ENCODE measurements at places on chromosomes 11 and 22.

- peak; percentile 43 for DNase-seq
Observed at GRCh38 chr11:73295241-73295995, 12.7 kb upstream of the ARHGEF17 start.

GRCh38 chr22:22558972-22559603 is at the start of gene PRAME:
Gene PRAME, minus strand, starts transcription at chr22:22559265. Its CDS starts 2,433 bp downstream, at chr22:22556832.
- peak; percentile 80 for DNase-seq

DNA sequence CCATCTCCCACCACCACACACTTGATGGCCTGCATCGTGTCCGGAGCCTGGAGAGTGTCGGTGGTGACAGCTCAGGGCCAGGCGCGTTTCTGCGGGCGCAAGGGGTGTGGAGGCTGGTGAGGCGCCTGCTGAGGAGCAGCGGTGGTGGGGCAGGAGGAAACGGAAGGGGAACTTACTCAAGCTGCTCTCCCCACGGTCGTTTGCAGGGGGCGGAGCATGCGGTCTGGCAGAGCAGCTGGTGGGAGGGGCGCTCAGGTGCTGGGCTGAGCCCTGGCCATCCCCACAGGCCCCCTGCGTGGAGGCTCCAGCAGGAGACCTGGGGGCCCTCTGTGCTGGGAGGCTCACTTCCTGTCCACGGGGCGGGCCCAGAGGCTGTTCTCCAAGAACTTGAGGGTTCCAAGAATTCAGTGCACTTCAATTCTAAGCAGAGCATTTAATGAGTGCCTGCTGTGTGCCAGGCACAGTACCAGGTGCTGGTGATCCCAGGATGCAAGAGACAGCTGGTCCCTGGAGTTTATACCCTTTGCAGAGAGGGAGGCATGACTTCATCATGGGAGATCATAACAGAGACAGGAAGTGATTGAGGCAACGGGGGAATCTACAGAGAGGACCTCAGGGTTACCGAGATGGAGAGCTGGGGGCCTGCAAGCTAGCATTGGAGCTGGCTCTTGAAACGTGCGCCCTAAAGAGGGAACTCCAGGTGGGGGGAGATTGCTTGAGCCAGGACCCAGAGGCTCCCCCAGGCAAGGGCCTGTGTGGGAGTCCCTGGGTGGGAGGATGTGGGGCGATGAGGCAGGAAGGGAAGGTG is at the start of gene RAC2:
RAC2 (minus strand) TSS at position 156 of the 808 bp plus-strand sequence; CDS start at position 35, 121 bp downstream.
- DNase-seq: peak; percentile 51

- DNase-seq: no peak
Observed at GRCh38 chr11:120034176-120034875, 103.6 kb downstream of the TRIM29 start.

DNA sequence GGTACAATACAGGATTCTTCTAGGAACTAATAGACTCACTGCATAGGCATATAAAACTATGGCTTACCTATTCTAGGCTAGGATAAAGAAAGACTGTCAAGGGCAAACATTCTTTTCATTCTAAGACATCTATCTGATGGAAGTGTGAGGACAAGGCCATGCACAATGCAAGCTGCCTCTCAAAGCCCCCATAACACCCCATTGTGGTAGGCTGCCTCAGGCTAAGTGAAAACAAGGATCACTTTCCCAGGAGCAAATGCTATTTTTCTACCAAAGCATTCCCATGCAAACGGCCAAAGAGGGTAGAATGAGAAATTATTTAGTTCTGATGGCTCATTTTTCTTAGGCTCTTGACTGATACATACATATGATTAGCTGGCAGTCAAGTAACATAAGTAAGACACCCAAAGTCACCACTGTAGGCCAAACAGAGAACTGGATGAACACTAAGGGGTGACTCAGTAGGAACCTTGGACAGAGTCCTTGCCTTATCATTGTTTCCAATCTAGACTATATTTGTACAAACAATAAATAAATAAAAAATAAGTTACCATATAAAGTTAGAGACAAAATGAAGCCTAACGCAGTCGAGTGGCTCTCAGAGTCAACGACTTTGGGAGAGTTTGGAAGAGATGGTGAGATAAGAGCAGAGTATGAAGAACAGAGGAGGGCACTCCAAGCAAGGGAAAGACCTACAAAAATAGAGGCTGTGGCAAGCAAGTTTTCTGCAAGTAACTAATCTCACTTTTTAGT is 303.6 kb downstream of the SBF2 start:
- DNase-seq: no peak

DNA sequence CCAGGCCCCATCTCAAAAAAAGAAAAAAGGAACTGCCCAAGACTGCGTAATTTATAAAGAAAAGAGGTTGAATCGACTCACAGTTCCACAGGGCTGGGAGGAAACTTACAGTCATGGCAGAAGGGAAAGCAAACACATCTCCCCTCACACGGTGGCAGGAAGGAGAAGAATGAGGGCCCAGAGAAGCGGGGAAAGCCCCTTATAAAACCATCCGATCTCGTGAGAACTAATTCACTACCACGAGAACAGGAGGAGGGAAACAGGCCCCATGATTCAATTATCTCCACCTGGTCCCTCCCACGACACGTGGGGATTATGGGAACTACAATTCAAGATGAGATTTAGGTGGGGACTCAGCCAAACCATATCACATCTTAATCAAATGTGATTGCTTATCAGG is 82.2 kb downstream of the BUD13 start:
- DNase-seq: no peak

DNA sequence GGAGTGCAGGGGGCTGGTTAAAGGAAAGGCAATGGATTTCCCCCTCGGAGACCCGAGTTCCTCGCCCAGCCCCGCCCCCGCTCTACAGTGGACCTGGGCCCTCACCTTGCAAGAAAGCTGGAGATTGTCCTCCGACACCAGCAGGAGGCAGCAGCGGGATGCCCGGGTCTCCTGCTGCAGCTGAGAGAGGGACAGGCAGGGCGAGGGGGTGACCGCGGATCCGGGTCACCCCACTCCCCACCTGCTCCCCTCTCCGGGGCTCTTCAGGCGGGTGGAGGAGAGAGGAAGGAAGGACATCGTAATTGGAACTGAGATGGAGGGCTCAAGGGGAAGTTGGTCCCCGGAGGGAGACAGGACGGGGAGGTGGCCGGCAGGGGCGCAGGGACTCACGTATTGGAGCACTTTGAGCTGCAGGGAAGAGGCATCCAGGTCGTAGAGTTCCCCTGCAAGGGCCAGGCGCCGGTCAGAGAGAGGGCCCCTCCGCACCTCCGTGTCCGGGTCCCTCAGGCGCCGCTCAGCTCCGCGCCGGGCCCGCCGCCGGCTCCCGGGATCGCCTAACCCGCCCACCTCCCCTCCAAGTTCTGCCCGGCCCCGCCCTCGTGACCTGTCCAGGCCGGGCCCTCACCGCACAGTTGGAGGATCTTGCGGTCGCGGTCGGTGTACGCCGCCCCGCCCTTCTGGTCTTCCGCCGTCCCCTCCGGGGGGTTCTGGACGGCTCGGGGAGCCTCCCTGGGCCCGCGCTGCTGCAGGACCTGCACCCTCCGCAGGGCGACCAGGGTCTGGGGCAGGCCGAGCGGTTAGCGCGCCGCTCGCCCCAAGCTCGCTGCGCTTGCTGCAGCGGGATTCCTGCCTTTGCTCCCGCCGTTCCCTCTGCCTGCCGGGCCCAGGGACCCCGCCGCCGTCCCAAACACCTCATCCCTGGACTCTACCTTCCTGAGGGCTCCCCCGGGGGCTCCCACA is 84.1 kb downstream of the PDE2A start:
- DNase-seq: no peak

GRCh38 chr11:18706330-18707243 is 8.0 kb downstream of the TMEM86A start:
- DNase-seq: no peak

DNA sequence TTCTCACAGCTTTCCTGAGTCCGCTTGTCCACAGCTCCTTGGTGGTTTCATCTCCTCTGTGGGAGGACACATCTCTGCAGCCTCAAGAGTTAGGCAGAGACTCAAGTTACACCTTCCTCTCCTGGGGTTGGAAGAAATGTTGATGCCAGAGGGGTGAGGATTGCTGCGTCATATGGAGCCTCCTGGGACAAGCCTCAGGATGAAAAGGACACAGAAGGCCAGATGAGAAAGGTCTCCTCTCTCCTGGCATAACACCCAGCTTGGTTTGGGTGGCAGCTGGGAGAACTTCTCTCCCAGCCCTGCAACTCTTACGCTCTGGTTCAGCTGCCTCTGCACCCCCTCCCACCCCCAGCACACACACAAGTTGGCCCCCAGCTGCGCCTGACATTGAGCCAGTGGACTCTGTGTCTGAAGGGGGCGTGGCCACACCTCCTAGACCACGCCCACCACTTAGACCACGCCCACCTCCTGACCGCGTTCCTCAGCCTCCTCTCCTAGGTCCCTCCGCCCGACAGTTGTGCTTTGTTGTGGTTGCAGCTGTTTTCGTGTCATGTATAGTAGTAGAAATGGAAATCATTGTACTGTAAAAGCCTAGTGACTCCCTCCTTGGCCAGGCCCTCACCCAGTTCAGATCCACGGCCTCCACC is 11.7 kb downstream of the RASD2 start:
- peak; percentile 42 for DNase-seq

- DNase-seq: no peak
Observed at GRCh38 chr22:25643232-25644000, 78.9 kb downstream of the GRK3 start.

DNA sequence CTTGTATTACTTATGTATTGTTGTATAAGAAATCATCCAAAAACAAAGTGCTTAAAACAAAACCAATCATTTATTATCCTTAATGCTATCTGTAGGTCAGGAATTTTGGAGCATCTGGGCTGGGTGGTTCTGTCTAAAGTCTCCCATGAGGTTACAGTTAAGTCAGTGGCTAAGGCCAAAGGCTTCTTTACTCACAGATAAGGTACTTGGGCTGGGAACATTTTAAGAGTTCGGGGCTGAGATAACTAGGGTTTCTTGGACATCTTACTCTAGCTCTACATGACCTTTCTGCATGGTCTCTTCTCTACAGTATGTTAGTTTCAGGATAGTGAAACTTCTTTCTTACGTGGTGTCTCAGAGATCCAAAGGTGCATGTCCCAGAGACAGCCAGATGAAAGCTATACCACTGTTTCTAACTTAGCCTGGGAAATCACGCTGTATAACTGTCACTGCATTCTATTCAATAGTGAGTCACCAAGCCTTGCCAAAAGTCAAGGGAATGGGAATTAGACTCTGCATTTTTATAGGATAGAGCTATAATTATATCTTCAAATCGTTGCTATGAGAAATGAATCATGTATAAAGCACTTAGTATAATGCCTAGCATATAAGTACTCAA is 29.6 kb downstream of the SOX6 start:
- DNase-seq: no peak

- DNase-seq: no peak
Observed at GRCh38 chr11:27456795-27457329, 15.7 kb downstream of the LGR4 start.

GRCh38 chr11:118524757-118525470 is 2.4 kb upstream of the TTC36 start:
- no peak for DNase-seq

GRCh38 chr22:42184852-42185251 is 54.2 kb upstream of the CYP2D6 start:
- no peak for DNase-seq

GRCh38 chr22:49823289-49824045 is 4.2 kb downstream of the BRD1 start:
- no peak for DNase-seq

- no peak for DNase-seq
Observed at GRCh38 chr22:44019846-44020245, 4.3 kb upstream of the PARVB start.

GRCh38 chr11:115242982-115243381 is 261.2 kb downstream of the CADM1 start:
- DNase-seq: no peak

GRCh38 chr11:64570341-64570740 is 20.7 kb upstream of the SLC22A12 start:
- DNase-seq: no peak
